Activated CD8-positive, alpha-beta memory T cell treated with anti-CD3 and anti-CD28 coated beads for 1 hour (primary cell): ENCODE measurements at places on chromosomes 12 and 14.

DNA sequence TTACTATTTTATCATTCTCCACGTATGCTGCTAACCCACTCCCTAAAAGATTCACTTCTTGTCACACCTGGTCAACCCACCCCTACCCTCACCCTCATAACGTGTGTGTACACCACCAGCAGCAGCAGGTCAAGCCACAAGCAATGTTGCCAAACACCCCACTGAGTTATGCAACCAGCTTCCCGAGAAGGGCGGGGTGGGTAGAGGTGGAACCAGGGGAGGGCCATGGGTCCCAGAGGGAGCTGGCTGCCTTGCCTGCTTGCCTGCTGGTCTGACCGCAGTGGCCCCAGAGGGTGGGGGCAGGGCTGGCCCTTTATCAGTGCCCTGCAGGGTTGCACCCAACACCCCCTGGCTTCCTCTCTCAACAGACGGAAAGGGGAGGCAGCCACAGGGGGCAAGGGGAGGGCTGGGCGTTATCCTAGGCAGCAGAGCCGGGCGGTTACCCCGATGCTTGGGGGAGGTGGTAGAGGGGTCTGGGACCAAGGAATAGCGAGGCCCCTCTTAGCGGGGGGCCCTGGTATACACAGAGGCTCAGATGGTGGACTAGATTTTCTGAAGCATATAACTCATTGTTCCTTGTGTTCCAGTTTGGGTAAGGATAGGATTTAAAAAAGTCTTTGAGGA is 3.5 kb upstream of the NFE2 start:
- no peak for DNase-seq

GRCh38 chr12:106840243-106840642 is 65.8 kb downstream of the RIC8B start:
- DNase-seq, result no peak

GRCh38 chr14:55316564-55316963 is 45.3 kb downstream of the FBXO34 start:
- no peak for DNase-seq

- DNase-seq, result no peak
These were observed 544.2 kb downstream of the ETNK1 start for GRCh38 chr12:23169012-23169695.

DNA sequence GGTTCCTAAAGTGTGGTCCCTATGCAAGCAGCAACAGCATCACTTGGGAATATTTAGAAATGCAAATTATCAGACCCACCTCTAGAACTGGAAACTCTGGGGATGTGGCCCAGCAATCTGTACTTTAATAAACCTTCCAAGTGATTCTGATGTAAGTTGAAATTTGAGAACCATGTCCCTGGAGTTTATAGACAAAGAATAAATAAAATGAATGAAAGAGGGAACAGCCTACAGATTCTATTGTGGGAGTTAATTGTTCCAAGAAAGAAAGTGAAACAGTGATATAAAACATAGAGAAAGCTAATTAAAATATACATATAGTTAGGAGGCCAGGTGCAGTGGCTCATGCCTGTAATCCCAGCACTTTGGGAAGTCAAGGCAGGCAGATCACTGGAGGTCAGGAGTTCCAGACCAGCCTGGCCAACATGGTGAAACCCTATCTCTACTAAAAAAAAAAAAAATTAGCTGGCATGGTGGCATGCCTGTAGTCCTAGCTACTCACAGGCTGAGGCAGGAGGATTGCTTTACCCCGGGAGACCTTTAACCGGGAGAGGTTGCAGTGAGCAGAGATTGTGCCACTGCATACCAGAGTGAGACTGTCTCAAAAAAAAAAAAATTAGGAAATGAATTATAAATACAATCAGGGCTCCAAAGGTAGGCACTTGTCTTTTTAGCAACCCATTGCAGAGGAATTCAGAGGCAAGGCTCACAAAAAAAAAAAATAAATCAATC is 507.5 kb downstream of the NAV3 start:
- DNase-seq, result no peak

DNA sequence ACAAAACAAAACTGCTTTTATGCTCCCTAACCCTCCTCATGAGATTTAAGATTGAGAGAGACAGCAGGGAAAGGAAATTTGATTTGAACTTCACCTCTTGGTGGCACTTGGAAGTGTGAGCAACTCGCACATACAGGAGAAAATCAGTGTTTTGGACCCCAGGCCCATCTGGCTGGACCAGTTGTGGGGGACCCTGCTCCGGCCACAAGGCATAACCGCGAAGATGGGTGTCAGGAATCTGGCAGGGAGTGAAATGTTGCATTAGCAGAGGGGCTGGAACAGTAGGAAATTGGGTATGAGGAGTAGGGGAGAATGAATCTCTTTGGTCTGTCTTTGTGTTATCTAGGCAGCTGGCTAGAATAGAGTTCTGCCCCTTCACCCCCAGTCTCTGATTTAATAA is 1.2 kb downstream of the CIROP start:
- no peak for DNase-seq

DNA sequence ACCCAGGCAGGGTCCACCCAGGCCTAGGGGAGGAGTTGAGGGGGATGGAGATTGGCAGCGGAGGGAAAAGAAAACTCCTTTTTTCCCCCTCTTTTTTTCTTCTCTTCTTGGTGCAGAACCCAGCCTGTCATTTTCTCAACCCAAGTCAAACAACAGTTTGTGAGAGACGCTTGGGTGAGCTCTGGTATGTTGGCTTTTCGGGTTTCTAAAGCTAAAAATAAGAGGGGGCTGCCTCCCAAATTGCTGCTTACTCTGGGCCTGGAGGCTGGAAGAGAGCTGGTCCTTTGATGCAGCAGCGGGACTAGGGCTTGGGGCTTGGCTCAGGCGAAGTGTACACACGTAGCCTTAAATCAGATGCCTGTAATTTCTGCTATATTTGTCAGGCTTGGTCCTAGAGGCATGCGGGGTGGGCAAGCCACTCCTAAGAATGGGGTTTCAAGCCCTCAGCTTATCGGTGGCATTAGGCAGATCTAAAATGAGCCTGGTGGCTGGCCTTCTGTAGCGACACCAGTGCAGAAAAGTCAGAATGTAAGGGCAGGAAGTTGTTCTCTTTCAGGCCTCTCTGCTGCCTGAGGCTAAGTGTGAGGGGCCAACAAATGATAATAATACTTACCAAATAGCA is 816 bp upstream of the SLC8A3 start:
- DNase-seq, result no peak
